Natural killer cell treated with Interleukin-12 subunit alpha and Interleukin-12 subunit beta and Interleukin-15 and Interleukin-18, amount 100 ng/mL, for 72 hours (primary cell): ENCODE measurements at places on chromosomes 1 and 21.

DNA sequence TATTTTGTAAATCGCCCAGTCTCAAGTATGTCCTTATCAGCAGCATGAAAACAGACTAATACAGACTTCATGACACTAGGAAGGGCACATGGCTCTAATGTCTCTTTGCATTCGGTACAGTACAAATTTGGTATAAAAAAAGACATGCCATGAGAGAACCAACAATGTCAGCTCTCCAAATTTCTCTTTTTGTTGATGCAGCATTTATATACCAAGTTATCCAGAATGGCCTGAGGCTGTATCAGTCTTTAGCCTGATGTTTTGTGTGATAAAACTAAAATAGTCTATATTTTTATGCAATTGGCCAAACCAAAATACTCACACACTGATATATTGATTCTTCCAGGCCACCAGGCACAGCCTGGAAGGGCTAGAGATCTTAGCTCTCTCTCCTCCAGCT, 124.3 kb upstream of the SAMSN1 start:
- DNase-seq = no peak

DNA sequence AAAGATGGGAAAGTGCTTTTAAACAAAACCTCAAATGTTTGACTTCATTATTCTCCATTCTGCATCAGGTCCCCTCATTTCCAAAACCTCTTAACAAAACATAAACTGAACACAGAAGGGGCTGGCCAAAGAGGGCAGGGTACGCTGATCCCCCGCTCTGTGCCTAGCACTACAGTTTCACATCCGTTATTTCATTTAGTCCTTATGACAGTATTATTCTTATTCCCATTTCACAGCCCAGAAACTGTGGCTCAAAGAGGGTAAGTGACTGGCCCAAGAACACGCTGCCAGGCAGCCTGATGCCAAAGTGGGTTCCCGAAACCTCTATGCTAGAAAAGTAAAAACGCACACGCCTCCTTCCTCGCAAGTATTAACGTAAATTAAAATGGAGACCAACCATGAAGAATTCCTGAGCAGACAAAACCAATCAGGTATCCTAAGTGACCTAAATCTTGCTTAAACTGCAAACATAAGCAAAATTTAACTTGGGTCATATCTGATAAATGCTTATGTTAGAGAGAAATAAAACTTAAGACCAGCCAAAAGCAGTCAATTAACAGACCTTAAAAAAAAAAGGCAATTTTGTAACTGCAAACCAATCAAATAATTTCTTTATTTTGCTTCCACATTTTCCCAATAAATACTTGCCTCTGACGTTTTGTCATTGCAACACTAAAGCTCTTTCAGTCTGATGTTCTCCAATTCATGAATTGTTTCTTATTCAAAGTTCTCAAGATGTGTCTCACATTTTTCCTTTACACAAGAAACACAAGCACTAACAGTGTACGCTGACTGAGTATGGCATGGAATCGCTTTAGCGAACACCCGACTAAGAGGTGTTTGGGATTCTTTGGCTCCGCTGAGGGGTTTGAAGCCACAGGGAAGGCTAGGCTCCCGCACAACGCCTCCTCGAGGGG, 653 bp downstream of the CASP9 start:
- no peak for DNase-seq

- peak; percentile 25 for DNase-seq
Observed at GRCh38 chr21:45016406-45017038, 57.9 kb upstream of the ADARB1 start.

DNA sequence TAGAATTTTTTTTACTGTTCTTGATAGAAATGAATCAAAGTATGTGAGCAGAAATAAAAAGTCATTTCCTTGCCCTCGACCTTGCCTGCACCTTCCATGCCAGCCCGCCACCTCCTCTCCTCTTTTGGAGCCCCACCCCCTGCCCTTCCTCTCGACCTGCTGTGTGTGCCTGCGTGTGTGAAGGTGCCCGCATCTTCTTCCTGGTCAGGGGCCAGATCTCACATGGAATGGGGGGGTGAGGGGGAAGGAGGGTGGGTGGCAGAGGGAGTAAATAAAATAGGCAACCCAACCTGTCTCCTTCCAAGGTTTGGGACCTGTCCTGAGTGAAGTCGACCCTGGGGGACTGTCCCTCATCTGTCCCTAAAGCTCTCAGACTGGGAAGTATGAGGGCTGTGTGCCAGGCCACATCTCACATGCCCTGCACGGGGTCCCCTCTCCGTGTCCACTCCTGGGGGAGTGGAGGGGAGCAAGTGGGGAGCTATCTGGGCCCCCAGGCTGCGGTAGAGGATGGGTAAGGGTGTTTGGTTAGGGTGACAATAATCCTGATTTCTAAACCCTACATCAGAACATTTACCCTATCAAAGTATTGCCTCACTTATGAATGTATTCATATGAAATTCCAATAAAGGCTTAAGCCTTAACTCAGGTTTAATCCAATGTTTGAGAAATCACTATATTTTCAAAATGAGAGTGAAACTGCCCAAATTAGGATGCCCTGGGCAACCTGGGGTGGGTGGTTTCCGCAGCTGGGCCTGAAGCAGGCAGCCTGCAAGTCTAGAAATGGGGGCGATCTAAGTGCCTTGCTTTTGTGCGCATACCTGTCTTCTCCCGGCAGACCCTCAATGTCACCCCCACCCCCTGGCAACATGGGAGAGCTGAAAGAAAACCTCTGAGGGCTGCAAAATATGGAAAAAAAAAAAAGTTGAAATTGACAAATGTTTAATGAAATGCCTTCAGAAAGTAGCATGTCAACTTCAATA, 15.4 kb downstream of the AMPD2 start:
- DNase-seq = no peak

GRCh38 chr21:20329636-20330035, 668.6 kb upstream of the NCAM2 start:
- no peak for DNase-seq

GRCh38 chr1:9128520-9129265, at the start of gene GPR157:
Gene GPR157, minus strand, starts transcription at chr1:9129102. Its CDS starts 75 bp downstream, at chr1:9129027.
- peak; percentile 82 for DNase-seq

GRCh38 chr1:230043081-230043480, 24.0 kb upstream of the GALNT2 start:
- no peak for DNase-seq

GRCh38 chr1:6673816-6674398, 27.7 kb downstream of the DNAJC11 start:
- DNase-seq = no peak

GRCh38 chr21:45085700-45086099, 11.3 kb downstream of the ADARB1 start:
- DNase-seq = no peak

- DNase-seq = no peak
Observed at GRCh38 chr1:35589516-35590427, 16.7 kb downstream of the TFAP2E start.

GRCh38 chr1:46056325-46056724, 76.1 kb downstream of the PIK3R3 start:
- no peak for DNase-seq

DNA sequence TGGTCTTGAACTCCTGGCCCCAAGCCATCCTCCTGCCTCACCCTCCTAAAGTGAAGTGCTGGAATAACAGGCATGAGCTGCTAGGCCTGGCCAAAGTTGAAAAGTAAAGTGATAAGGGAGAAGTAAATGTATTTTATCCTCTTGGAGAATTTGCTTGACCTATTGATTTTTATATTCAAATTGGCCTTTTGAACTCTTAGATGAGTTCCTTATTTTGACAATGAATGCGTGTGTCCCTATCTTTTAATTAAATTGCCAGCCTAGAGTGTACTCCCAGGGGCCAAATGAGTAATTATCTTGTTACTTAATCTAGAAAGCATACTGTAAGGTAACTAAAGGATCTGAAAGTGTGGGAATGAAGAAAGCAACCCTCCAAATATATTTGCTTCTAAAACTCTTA, 11.4 kb downstream of the RNF11 start:
- DNase-seq = no peak

DNA sequence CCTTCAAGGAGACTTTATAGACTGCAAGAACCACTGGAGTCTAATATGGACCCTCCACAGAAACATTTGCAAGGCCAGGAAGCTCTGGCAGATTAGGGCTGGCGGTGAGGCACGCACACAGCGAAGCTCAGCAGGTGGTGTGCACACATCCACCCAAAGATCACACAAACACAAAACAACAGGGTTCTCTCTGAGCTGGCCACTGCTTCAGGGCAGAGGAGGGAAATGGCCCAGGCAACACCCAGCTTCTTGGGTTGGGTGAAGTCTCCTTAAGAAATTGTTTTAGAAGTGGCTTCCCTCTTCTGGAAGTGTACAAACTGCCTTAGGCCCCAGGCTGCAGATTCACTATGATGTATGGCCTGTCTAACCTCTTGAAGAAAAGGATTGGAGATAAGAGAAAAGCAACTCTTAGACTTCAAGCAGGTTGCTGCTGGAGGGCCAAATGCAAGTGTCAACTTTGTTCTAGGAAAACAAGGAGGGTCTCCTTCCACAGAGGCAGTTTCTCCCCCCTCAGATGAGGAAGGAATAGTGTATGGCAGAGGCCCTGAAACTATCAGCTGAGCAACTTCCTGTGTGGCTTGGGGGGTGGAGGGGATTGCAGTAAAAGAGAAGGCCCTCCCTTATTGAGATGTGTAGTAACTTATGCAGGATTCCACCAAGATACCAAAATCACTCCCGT, 2.0 kb downstream of the RCSD1 start:
- DNase-seq = peak; percentile 67

DNA sequence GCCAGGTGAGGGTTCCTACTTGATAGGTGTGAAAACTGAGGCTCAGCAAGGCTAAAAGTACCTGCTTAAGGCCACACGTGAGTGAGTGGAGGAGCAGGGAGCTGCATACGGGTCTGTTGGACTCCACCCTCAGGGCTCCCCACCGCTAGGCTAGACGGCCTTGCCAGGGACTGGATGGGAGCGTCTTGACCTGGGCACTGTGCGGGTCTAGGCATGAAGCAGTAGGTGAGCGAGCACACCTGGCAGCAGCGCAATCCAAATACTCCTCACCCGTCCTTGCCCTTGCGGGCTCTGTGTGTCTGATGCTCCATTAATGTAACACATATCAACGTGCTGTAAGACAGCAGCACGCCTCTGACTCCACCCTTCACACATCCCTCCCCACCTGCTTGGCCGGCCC, 94.0 kb downstream of the LACTBL1 start:
- no peak for DNase-seq

DNA sequence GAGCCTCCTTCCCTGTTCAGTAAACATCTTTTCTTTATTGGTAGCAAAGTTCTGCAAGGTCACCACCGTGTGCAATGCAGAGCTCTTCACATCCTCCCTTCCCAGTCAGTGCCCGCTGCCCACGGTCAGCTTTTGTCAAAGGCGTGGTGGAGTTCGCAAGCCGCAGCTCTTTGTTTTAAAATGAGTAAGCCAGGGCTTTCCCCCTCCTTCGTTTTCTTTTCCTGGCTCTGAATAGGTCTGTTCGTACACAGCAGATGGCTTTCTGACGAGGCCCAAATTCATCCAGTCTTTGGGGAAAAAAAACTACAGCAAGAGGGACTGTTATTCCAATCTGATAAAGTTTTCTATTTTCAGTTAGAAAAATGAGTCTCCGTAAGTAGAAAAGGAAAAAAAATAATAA, 153.2 kb downstream of the LRIG2 start:
- DNase-seq = no peak

DNA sequence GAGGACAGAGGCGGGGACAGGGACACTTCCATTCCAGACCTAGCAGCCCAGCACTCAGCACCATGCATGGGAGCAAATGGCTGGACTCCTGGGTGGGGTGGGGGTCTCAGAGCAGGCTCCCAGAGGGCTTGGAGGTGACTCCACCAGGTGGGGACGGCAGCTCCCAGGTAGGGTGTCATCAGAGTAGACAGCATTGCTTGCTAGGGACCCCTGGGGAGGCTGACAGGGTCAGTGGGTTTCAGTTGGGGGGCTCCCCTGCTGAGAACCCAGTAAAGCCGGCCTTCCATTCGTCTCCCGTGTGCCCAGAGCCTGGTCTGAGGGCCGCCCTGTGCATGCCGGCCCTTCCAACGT, 4.8 kb upstream of the GJC2 start:
- DNase-seq = peak; percentile 37

- no peak for DNase-seq
Observed at GRCh38 chr1:226572325-226572726, 23.8 kb downstream of the STUM start.

GRCh38 chr1:183291802-183292514, 105.9 kb downstream of the LAMC2 start:
- DNase-seq = no peak

- peak; percentile 25 for DNase-seq
Observed at GRCh38 chr1:2242814-2243725, 15.0 kb downstream of the SKI start.

GRCh38 chr1:98792123-98792522, 130.6 kb downstream of the SNX7 start:
- DNase-seq = no peak

GRCh38 chr1:21641076-21641475, 28.1 kb downstream of the RAP1GAP start:
- no peak for DNase-seq

GRCh38 chr21:16969636-16970035, 543.2 kb upstream of the CXADR start:
- no peak for DNase-seq

DNA sequence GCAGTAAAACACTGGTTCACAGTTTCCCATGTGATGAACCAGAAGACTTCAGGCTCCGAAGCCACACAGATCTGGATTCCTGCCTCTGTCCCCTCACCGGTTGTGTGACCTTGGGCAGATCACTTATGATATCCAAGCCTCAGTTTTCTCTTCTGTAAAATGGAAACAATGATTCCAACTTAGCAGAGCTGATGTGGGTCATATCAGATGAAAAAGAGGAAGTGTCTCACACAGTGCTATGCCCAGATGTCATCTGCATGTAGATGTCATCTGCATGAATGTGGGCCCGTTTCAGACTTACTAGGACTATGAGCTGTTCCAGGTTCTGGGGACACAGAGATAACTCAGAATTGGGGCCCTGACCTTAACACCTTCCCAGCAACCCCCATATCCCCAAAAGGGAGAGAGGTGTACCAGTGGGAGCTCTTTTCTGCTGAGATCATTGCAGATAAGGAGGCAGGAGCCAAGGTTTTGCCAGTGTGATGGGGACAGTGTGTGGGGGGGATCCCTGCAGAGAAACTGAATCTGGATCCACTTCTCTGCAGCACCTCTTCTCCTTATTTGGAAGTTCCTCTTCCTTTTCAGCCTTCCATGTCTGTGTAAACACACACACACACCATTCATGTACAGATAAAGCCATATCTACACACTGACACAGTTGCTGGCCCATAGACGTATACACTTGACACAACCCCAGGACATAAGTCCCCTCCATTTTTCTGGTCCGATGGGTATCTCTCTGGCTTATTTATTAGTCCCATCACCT, 5.0 kb upstream of the ADGRB2 start:
- DNase-seq = no peak

DNA sequence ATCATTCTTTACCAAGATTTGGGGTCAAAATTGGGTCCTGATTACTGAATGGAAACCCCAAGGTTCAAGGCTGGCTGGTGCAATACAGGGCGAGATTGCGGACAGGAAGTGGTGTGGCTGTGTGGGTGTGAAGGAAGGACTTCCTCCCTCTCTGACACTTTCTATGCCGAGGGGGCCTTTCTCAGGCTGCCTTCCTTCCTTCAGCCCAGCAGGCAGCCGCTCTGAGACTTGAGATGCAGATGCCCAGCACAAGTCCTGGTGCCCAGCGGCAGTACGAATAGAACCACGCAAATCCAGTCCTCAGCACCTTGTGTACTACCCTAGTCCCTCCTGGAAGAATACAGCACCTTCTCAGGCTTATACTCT, 16.3 kb downstream of the BATF3 start:
- peak; percentile 93 for DNase-seq

- no peak for DNase-seq
Observed at GRCh38 chr1:18735224-18735997, 104.8 kb downstream of the PAX7 start.

- no peak for DNase-seq
Observed at GRCh38 chr21:28135646-28136045, 857.0 kb downstream of the LTN1 start.

- no peak for DNase-seq
Observed at GRCh38 chr21:39840373-39841097, 26.7 kb upstream of the PCP4 start.
